IPS DF 6.9 (cell line): ENCODE measurements at places on chromosomes 1 and 21.

- no peak for DNase-seq
These were observed 29.9 kb downstream of the FUBP1 start for GRCh38 chr1:77948841-77949424.

GRCh38 chr1:93672069-93672468, 9.6 kb downstream of the BCAR3 start:
- no peak for DNase-seq

GRCh38 chr1:66944330-66945274, 19.8 kb downstream of the MIER1 start:
- no peak for DNase-seq

GRCh38 chr1:108617008-108617723, 43.7 kb downstream of the HENMT1 start:
- DNase-seq: no peak

DNA sequence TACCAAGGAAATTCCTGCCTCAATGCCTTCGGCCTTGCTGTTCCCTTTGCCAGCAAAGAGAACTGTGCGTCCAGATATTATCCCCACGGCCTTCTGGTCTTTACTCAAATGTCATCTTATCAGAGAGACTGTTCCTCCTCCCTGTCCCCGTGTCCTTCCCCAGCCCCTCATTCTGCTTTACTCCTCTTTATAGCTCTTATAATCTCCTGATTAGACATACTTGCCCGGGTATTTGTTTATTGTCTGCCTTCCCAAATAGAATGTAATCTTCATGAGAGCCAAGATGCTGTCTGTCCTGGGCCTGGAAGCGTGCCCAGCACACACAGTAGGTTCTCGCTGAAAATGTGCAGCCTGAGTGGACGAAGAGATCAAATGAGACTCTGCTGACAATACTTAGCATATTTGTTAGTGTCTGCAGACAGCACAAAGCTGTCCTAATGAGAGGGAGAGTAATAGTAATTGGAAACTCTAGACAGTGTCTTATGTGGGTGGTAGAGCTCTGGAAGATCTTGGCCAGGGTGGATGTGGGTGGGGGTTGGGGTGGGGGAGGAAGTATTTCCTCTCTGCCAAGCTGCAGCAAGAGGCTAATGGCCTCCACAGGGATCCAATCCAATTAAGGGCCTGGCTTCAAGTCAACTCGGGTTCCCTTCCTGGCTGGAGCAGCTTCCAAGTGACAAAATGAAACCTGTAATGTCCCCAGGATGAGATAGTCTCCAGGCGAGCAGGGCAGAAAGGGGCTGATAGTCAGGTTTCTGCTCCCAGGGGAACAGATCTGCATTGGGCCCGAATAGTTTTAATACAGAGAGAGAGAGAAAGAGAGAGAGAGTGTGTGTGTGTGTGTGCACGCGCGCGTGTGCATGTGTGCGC, 9.5 kb upstream of the CLIC4 start:
- DNase-seq: no peak

GRCh38 chr1:27564710-27565649, 39.0 kb downstream of the AHDC1 start:
- no peak for DNase-seq

DNA sequence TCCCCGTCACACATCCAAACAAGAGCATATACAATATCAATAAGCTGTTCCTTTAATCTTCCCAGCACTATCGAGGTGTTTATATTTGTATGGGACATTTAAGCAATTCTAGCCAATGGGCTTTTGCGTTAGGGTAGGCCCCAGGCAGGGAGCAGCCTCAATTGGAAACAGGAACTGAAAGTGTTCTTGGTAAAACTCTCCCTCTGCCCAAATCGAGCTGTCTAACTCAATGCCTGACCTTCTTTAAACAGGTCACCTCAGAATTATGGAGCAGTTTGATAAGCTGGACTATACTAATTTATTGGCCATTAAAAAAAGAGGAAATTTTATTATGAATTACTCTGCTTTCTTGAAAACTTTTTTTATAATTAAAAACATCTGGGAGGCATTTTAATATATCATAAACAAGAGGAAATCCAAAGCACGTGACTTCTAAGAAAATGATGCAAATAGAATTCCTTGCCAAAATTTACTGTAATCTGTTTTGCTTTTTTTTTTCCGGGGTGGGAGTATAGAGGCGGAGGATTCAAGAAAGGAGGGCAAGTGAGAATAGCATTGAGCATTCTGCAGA, 498.1 kb downstream of the LMO4 start:
- no peak for DNase-seq

DNA sequence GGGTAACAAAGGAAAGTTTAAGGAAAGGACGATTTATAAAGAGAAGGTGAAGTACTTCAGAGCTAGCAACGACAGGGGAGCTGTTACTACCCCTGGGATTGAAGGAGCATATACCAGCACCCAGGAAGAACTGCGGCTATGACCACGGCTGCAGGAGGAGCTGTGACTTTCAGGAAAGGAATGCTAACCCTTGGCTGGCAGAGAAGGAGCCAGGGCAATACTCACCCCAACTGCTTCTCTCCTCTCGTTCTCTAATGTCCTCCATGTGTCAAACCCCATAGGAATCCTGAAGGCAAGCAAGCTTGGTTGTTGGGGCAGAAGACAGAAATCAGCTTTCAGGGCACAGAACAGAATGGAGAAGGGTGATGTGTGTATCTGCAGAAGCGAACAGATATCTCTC, 120.5 kb downstream of the TMEM53 start:
- DNase-seq: no peak

DNA sequence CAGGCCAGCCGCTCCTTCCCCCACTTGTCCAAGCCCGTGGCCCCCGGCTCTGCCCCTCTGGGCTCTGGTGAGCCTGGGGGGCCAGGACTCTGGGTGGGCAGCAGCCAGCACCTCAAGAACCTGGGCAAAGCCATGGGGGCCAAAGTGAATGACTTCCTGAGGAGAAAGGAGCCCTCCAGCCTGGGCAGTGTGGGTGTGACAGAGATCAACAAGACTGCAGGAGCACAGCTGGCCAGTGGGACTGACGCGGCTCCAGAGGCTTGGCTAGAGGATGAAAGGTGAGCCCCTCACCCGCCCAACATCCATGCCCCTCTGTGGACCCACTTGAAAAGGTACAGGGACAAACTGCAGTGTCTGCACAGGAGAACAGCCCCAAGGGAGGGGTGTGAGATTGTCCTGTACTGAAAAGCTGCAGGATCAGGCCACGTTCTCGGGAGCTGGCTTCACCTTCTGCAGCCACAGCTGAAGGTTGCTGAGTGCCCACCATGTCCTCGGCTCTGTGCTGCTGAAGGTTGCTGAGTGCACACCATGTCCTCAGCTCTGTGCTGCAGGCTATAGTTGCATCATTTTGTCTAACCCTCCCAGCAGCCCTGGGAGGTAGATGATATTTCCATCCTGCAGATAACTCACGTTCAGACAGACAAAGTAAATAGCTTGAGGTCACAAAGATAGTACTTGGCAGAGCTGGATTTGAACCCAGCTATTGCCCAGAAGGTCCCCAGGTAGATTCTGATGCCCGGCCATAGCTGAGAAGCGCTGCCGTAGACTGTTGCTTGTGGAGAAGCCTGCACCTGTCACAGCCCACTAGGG, 618 bp downstream of the C1orf226 start:
- no peak for DNase-seq

DNA sequence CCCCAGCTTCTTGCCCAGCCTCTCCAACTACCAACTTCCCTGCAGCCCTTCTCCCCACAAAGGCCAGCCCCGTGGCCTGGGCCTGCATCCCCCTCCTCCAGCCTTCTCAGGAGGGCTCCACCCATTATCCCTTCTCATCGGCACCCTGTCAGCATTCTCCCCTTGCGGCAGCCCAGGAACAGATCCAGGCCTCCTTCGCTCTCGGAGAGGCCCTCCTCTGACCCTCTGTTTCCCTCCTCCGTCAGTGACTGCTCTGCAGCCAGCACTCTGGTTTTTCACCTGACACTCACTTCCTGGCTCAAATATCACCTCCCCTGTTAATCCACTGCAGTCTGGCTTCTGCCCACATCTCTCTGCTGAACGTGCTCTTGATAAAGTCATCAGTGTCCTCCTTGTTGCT, 17.5 kb downstream of the ADGRB2 start:
- no peak for DNase-seq

DNA sequence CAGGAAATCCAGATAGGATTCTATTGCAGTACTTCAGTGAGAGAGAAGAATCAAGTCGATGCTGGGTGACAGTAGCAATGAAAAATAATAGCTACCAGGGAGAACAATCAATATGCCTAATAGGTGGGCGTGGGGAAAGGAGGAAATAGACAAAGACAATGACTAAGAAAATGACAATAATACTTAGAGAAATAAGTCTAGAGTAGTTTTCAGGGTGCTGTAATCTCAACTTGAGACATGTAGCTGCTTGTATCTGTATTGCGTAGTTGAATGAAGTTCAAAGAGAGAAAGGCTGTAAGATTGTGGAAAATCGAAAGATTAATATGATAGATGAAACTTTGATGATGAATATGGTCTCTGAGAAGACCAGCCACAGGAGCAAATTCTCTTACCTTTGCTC, 2.6 kb downstream of the STXBP3 start:
- DNase-seq: no peak

DNA sequence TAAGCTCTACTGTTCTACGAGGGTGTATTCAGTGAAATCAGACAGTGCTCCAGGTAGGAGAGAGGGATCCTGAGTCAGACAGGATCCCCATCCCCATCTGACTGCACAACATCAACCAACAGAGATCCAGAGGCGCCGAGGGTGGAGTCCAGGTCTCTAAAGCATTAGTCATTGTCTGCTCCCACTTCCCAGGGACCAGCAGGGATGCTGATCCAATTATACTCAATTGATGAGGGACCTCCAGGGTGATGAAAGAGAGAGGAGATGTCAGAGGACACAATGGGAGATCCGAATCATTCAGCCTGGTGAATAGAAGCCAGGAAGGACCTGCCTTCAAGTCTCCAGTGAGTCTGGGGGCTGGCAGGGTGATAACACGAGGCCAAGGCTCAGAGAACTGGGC, 39.5 kb upstream of the STMN1 start:
- no peak for DNase-seq

- DNase-seq: no peak
These were observed 38.6 kb downstream of the SIPA1L2 start for GRCh38 chr1:232591344-232591743.

DNA sequence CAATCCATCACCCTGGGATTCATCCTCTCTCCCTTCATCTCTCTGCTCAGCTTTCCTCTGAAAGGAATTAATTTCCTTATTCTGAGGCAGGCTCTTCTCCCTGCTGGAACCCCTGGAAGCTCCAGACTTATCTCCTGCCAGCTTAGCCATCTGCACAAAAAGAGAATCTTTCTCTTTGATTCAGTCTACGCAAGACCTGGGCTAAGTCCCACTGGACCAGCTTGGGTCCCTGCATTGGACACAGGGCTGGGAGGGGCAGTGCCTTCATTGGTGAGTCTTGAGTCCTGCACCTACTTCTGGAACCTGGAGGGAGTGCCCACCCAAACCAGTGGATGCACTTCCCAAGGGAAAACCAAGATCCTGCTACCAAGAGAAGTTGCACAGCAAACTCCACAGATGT, 271.7 kb upstream of the CSF3R start:
- DNase-seq: no peak

DNA sequence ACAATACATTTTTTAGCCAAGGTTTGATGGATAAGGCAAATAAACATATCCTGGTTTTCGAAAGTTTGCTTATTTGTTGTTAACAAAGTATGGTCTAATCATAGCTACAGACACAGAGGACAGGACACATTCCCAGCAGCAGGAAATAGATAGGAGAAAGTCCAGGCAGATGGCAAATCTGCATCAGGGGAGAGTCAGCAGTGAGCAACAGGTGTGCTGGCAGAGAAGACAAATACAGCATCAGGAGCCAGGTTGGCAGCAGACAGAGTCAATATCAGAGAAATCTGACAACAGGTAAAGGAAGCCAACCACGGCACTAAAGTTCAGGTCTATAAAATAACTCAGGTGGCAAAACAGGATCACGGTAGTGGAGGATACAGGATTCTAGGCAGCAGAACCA, 210.7 kb upstream of the PTBP2 start:
- no peak for DNase-seq

DNA sequence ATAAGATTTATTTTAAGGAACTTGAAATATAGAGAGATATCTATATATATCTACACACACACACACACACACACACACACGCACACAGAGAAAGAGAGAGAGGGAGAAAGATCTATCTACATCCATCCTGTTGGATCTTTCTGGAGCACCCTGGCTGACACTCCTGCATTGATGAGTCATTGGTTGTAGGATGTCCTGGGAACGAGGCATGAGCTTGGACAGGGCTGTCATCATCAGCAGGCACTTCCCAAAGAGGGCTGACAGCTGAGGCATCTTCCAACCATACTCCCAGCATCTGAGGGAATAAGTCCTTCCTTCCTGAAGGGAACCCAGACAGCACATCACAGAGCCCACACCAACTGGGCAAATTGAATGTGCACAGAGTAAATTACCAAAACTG, 99.1 kb upstream of the ERG start:
- DNase-seq: no peak

GRCh38 chr1:232590744-232591082, 39.2 kb downstream of the SIPA1L2 start:
- DNase-seq: no peak

DNA sequence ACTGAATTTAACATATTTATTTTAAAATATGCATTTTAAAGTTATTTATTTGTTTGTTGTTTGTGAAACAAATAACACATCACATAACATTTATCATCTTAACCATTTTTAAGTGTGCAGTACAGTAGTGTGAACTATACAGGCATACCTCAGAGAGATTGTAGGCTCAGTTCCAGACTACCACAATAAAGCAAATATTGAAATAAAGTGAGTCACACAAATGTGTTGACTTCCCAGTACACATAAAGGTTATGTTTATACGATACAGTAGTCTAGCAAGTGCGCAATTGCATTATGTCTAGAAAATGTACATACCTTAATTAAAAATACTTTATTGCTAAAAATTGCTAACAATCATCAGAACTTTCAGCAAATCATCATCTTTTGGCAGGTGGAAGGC, 739.4 kb upstream of the ADGRL4 start:
- DNase-seq: no peak

- no peak for DNase-seq
These were observed 26.7 kb upstream of the GLIS1 start for GRCh38 chr1:53765657-53766056.

DNA sequence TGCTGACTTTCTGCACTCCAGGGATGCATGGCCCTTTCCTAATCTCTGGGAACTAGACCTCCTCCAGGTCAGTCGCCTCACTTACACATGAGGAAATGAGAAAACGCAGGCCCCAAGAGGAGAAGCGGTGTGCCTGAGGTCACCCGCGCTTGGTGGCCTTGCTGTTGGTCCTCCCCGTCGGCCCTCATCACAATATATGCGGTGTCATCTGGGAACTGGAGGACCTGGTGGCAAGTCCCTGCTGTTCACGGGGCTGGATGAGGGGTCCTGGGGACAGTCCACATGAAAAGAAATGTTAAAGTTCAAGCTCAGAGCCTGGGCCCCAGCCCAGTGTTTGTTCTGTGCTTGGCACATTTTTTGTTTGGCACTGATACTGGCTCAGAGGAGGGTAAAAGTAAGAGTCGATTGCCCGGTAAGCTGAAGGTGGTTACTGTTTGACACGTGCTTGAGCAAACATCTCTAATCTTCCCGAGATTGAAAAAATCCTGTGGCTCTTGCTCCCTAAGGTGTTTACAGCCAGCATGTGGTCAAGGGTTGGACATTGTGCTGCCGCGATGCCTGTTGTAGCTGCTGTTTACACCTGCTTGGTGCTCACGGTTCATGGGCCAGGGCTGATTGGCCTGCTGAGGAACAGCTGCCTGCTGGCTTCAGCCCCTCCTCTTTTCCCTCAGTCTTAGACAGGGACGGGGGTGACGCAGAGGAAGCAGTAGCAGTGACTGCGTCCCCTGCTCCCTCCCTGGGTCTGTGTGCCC, 5.2 kb downstream of the COQ8A start:
- no peak for DNase-seq

GRCh38 chr1:209230314-209230713, 353.2 kb upstream of the CAMK1G start:
- DNase-seq: no peak

GRCh38 chr1:53186533-53186932, 10.1 kb upstream of the CPT2 start:
- DNase-seq: no peak
